Fibroblast of skin of left quadriceps (primary cell): ENCODE measurements at places on chromosomes 7 and 10.

GRCh38 chr10:71204746-71205145 is 7.6 kb upstream of the UNC5B start:
- no peak for DNase-seq

GRCh38 chr7:16417906-16418305 is 3.4 kb downstream of the CRPPA start:
- no peak for DNase-seq

DNA sequence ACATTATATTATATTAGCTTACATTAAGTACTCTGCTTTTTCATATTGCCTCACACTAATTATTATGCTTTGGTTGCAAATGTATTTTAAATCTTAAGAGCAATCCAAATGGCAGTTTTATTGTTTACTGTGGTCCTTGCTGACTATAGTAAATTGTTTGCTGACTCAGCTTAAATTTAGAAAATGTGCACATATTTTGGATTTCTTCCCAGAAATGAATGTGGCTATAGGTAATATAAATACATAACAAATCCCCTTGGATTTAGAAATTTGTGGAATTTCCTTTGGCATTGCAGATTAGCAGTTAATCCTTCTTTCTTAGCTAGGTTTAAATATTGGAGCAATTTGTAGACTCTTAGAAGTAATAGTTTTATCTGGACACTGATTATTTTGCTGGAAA is 565.8 kb downstream of the NRG3 start:
- DNase-seq: peak; percentile 11

GRCh38 chr10:22623633-22624253 is 90.6 kb downstream of the PIP4K2A start:
- no peak for DNase-seq

DNA sequence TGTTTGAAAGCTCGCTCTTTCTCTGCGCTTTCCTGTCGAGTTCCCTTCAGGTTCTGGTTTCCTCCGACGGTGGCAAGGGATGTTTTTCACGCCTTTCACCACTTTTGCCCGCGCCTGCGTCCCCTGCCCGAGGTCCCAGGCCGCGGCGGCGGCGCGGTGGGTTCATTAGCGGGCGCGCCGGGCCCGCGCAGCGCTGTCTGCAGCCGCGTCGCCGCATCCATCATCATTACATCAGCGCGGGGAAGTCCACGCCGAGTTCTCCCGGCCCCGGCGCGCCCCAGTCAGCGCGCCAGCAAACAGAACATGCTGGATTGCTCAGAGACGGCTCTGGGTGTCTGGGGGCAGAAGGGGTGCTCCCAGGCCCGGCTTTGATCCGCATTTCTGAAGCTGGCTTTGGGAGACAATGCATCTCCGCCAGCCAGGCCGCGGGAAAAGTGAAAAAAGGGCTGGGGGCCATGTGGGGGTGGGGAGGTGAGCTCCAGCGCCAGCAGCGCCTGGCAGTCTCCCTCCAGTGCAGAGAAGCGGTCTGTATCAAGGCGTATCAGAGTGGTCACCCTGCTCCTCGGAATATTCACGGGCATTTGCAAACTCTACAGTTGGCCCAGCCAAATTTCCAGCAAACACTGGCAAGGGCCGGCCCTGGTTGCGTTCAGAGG is 8.9 kb downstream of the GLI3 start:
- no peak for DNase-seq

DNA sequence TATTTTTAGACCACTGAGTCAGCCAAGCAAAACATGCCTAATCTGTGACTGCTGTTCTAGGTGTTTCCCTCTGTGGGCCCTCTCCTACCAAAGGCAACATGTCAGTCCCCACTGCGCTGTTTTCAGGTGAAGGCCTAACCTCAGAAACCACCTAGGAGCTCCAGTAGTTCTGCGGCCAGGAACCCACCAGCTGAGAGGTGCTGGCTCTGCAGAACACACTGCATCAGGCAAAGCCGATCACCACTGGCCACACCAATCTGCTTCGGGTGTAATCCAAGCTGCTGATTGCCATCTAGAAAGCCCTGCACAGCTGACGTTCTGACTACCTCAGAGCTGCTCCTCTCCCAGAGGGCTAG is 14.9 kb downstream of the CAMK2G start:
- DNase-seq: no peak
